ENCODE measurements at places on chromosomes 3 and 15. TPM values are rescaled to one million over a fixed set of nuclear protein-coding genes. Genes with fewer than 3 reads are reported as not detected.

DNA sequence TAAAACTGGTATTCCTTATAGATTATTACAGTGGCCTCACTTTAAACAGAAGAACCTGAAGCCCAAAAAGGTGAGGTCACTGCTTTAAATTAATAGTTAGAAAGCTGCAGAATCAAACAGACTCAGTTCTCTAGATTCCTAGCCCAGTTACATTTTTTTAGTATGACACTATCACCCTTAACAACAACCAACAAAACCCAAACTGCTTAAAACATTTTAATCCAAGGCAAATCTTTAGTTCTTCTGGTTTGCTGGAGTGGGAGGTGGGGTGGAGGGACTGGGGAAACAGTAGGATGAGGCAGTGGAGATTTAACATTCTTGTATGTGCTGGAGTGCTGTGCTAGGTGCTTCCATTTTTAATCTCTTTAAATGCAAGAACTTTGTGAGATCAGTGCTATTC, 631.6 kb upstream of the KCNMB2 start:
- H3K4me1 ChIP-seq, result peaks cover 5% of the 10 kb centered on the region
- no peak for DNase-seq
- no peaks in the 10 kb centered on the region for H3K27me3 ChIP-seq
- no peak overlapping the region for H3K27ac ChIP-seq
- no peak overlapping the region for H3K4me3 ChIP-seq
- no peaks in the 10 kb centered on the region for H3K36me3 ChIP-seq

SNX22 gene
- 1.2 TPM for total RNA-seq

GRCh38 chr3:64560791-64561190, 127.0 kb downstream of the ADAMTS9 start:
- H3K27me3 ChIP-seq, result no peaks in the 10 kb centered on the region
- no peak overlapping the region for H3K4me3 ChIP-seq
- no peaks in the 10 kb centered on the region for H3K4me1 ChIP-seq
- no peaks in the 10 kb centered on the region for H3K36me3 ChIP-seq

GORASP1 gene
- 42.2 TPM for total RNA-seq

GRCh38 chr3:180288816-180289215, 252.1 kb upstream of the PEX5L start:
- no peaks in the 10 kb centered on the region for H3K27me3 ChIP-seq
- H3K4me3 ChIP-seq, result no peak overlapping the region
- no peak overlapping the region for H3K27ac ChIP-seq
- no peaks in the 10 kb centered on the region for H3K4me1 ChIP-seq

LRRC2 gene
- 0.21 TPM for total RNA-seq

GRCh38 chr3:52236424-52236886, 2.5 kb downstream of the TWF2 start:
- peaks cover 17% of the 10 kb centered on the region for H3K4me1 ChIP-seq
- no peaks in the 10 kb centered on the region for H3K27me3 ChIP-seq
- H3K36me3 ChIP-seq, result peaks cover 2% of the 10 kb centered on the region
- no peak overlapping the region for H3K27ac ChIP-seq
- H3K4me3 ChIP-seq, result no peak overlapping the region

DNA sequence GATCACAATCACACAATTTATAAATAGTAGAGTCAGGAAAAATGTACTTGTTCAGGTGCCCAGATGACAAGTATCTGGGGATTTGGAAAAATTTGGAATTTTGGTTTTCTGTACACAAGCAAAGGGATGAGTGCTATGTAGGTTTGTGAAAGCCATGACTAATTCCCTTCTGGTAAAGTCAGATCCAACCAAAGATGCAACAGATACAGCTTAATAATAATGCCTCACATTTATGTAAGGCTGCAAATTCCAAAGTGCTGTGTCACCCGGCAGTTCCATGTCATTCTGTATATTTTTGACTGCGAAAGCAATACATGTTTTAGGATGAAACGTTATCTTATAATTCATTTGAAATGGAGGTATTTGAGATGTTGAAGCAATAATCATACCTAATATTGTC, 102.7 kb upstream of the AGBL1 start:
- no peak for DNase-seq
- no peaks in the 10 kb centered on the region for H3K4me1 ChIP-seq
- no peaks in the 10 kb centered on the region for H3K27me3 ChIP-seq
- H3K27ac ChIP-seq, result no peak overlapping the region
- no peaks in the 10 kb centered on the region for H3K36me3 ChIP-seq
